ENCODE measurements at places on chromosomes 6 and 20.

DNA sequence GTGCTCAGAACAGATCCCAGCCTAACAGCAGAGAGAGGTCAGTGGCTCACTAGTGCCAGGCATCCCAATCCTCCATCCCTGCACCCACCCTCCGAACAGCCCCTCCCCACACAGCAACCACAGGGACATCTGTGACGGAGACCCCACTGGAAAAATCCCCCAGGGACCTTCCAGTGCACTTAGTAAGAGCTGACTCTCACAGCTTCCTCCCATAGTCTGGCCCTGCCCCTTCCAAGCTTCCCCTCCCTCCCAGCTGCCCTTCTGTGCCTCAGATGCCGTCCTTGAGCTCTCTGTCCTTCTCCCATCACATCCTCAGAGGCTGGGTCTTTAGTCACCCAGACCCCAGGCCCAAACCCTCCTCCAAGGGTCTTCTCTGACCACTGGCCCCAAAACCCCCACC lies 9.7 kb upstream of the THBS2 start:
- no peak for DNase-seq

DNA sequence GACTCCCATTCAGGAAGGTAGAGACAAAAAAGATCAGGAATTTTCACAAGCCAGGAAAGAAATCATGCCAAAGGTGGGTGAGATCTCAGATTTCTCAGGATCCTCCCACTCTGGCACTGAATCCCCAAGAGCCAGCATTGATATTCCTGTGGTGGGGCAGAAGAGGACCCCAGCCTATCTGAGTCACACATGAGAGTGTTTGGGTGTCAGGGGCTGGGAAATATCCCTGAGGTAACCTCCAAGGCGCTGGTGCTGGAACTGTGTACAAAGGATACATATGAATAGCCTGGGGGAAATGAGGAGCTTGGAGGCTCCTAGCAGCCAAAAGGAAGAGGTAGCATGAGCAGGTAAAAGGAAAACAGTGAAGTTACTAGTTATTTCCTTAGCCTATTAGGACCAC lies 369.4 kb downstream of the BTBD9 start:
- DNase-seq, result no peak

- no peak for DNase-seq
Measured at GRCh38 chr6:114087496-114087895, 116.5 kb upstream of the HDAC2 start.

DNA sequence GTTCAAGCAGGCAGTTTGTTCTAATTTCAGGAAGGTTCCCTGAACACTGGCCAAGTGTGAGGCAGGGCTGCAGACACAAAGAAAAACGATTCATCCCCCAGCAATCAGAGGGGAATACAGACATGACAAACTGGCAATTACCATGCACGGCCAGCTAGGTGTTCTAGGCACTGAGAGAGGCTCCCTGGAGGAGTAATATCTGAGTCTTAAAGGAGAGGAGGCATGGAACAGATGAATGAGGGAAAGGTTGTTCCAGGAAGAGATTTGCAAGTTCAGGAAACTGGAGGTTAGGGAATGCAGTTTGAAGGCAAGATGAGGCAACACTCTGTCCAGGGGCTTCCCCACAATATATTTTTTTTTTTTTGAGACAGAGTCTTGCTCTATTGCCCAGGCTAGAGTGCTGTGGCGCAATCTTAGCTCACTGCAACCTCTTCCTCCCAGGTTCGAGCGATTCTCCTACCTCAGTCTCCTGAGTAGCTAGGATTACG lies 11.1 kb downstream of the RRAGD start:
- DNase-seq, result no peak

- DNase-seq, result no peak
Measured at GRCh38 chr20:23622839-23623343, 14.9 kb downstream of the CST3 start.

GRCh38 chr20:51906049-51906448 lies 103.7 kb upstream of the SALL4 start:
- DNase-seq, result no peak

- no peak for DNase-seq
Measured at GRCh38 chr6:89368999-89369398, 16.5 kb upstream of the UBE2J1 start.

DNA sequence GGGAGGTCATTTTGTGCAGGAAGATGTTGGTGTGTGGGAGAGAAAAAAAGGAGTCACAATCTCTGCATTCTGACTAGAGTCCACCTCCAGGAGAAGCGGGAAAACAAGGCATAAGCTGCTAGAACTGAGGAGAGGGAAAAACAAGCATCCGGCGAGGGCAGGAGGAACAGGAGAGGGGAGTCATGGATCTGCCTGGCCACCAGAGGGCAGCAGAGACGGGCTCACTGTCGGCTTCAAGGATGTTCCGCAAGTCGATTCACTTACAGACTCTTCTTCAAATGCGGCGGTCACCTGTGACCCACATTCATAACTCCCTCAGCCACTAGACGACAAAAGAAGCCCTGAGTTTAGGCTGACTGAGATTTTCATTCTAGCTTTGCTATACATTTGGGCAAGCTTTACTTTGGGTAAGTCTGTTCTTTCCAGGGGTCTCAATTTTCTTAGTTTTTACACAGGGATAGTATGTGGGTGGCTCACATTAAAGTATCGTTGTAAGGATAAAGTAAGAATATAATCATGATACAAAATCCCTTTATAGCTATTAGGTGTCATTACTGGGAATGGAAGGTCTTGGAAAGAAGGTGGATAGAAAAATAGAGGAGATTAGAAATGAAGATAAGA lies 6.6 kb upstream of the BTNL2 start:
- peak; percentile 89 for DNase-seq

- DNase-seq, result no peak
Measured at GRCh38 chr6:111406200-111406721, 76.8 kb downstream of the REV3L start.

DNA sequence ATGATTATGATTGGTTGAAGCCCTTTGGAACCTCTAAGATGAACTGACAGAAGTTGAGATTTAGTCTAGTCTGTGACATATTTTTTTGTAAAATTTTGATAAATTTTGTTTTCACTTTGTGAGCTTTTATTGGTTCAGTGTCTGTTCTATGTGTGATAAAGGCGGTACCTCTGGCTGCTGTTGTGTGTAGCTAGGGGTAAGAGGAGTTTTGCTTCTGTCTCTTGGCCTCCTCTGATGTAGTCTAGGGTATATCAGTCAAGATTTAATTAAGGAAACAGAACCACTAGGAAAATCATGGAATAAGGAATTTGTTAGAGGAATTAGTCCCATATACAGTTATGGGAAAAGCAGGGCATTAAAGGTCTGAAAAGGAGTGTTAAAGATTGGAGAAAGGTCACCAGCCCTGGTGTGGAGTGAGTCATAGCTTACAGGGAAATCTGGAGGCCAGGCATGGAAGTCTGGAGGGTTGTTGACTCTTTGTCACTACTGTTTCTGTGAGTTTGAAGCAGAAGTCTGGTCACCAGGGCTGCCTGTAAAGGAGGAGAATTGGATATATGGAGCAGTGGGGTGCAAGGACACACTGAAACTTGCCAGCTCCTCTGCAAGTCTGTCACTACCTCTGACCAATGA lies 28.5 kb downstream of the CDC5L start:
- DNase-seq, result no peak

- DNase-seq, result no peak
Measured at GRCh38 chr6:6586671-6587526, 1.6 kb upstream of the LY86 start.

DNA sequence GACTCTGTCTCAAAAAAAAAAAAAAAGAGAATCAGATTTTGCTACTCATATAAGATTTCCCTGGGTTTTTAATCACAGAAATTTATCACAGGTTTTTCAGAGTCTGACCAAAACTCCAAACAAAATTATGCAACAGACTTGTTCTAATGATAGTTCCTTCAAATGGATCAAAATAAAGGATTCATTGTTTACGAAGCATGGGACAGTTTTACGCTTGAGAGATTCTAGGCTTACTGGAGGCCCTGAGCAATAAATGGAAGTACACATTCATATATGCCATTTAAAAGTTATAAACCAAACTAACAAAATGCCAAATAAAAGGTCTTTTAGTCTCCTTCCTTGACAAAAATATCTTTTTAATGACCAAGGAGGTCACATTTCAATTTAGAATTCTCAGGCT lies 245.1 kb upstream of the KCNQ5 start:
- DNase-seq, result no peak

GRCh38 chr20:24590178-24590982 lies 121.0 kb downstream of the SYNDIG1 start:
- DNase-seq, result no peak

DNA sequence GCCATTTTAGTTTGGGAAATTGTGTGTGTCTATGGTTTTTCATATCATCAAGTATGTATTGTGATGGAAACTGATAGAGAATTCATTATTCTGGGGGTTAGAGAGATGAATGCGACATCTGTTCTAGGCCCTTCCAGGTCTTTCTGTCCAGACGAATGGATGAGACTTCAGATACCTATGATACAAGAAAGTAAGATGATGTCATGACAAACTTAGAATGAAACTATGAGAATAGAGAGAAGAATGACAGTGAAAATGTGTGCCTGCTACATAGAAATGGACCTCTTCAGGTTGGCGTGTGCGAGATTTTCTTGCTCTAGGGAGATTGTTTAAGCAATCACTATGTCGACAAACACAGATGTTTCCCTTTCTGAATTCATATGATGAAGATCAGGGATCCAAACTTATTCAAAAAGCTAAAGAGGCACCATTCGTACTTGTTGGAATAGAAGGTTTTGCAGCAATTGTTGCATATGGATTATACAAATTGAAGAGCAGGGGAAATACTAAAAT lies 76.1 kb downstream of the SCAND1 start:
- no peak for DNase-seq

GRCh38 chr20:46158476-46158987 lies 40.4 kb downstream of the CD40 start:
- no peak for DNase-seq

GRCh38 chr6:131982740-131983259 lies 31.6 kb upstream of the CCN2 start:
- no peak for DNase-seq

- no peak for DNase-seq
Measured at GRCh38 chr20:20897922-20898321, 185.5 kb upstream of the RALGAPA2 start.

DNA sequence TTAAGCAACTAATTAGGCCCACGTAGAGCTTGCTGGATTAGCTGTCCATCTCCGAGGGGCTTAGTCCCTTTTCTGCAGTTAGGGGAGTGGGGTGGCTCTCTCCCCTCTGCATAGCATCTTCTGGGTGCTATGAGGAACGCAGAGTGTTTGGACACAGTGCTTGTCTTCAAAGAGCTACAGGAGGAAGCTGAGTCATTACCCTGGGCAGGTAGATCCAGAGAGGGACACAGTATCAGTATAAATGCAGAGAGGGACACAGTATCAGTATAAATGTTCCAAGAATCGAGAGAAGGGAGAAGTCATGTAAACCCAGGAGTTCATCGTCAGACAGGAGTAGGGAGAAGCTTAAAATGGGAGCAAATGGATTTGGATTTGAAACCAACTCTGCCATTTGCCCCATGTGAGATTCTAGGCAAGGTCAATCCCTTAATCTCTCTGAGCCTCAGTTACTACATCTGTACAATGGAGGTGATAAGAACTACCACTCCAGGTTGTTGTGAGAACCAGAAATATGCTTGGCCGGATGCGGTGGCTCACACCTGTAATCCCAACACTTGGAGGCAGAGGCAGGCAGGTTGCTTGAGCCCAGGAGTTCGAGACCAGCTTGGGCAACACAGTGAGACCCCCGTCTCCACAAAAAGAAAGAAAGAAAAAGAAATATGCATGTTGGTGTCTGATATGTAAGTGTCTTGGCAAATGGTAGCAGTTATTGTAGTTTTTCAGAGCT lies 5.5 kb upstream of the GHRH start:
- DNase-seq, result no peak

DNA sequence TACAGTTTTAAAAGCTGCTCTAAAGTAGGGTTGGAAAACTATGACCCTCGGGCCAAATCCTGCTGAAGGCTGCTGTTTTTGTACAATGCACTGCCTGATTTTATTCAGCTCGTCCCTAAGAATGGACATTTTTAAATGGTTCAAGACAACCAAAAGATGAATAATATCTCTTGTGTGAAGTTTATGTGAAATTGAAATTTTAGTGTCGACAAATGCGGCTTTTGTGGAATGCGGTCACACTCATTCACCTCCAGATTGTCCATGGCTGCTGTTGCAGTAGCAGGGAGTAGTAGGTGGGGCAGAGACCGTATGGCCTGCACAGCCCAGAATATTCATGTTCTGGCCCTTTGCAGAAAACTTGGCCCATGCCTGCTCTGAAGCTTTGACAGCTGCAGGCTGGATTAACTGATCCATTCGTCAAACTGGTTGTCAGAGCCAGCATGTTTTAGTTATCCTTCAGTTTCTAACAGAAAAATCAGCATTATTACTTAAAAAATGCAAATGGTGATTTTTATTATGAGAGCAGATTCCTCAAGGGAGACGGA lies 91.6 kb downstream of the PSMG4 start:
- no peak for DNase-seq

DNA sequence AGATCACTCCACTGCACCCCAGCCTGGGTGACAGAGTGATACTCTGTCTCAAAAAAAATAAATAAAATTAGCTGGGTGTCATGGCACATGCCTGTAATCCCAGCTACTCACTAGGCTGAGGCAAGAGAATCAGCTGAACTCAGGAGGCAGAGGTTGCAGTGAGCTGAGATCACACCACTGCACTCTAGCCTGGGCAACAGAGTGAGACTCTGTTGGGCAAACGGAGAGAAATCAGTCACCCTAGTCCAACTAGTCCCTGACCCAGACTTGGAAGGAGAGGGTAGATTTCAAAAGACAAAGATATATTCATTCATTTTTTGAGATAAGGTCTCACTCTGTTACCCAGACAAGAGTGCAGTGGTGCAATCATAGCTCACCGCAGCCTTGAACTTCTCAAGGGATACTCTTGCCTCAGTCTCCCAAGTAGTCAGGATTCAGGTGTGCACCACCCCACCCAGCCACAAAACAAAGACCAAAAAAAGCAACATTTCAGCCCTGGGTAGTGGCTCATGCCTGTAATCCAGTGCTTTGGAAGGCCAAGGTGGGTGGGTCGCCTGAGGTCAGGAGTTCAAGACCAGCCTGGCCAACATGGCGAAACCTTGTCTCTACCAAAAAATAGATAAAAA lies 26.2 kb upstream of the NCOA3 start:
- DNase-seq, result no peak

DNA sequence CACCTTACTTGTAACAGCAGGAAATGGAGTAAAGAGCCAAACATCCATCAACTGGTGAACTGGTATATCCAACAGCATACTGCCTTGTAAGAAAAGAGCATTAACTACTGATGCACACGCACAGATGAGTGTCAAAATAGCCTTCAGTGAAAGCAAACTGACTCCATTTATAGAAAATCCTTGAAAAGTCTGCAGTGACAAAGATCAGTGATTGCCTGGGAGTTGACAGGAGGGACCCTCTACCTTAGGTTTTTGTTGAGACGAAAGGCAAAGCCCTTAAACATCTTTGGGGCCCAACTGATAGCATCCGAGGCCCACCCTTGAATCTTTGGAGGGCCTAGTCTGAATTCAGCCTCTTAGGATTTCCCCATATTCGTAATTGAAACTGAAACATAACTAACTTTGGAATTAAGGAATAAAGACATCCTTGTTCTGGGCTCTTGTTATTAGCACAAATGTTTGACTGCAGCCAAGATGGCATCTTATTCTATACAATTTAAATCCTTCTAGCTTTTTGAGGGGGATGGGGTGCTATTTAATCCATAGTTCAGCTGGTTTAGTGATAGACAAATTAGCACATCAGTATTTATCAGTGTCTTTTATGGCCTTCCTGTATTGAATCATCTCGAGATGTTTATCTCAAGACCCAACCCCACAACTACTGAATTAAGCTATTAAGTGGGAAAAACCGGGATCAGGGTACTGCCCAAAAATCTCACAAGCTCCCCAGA lies 13.0 kb downstream of the FBXO5 start:
- no peak for DNase-seq

- DNase-seq, result no peak
Measured at GRCh38 chr20:51934301-51935002, 132.1 kb upstream of the SALL4 start.
